Progenitor cell of endocrine pancreas (in vitro differentiated cells): ENCODE measurements at places on chromosomes 6 and 20. TPM values are rescaled to one million over a fixed set of nuclear protein-coding genes. Genes with fewer than 3 reads are reported as not detected.

DNA sequence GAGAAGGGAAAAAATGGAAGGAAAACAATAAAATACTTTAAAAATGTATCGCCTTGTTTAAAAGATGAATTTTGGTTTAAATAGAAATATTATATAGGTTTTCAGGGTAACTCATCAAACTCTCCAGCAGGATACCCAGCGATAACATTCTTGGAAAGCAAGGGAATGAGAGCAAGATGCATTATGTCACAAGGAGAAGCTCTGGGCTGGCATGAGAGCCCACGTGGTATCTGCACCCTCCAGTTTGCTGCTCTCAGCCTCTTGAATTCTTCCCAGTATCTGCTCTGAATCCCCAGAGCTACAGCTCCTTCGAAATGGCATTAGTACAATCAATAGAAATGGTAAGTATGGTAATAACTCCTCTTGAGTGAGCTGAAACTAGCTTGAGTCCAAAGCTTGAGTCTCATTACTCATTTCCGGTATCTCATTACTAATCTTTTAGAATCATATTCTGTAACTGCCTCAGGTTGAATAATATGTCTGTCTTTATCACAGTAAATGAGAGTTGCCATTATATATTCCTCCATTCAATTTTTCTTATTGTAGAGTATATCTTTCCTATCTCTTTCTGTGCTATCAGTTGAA is 4.9 kb upstream of the TMEM242 start:
- DNase-seq = no peak

DNA sequence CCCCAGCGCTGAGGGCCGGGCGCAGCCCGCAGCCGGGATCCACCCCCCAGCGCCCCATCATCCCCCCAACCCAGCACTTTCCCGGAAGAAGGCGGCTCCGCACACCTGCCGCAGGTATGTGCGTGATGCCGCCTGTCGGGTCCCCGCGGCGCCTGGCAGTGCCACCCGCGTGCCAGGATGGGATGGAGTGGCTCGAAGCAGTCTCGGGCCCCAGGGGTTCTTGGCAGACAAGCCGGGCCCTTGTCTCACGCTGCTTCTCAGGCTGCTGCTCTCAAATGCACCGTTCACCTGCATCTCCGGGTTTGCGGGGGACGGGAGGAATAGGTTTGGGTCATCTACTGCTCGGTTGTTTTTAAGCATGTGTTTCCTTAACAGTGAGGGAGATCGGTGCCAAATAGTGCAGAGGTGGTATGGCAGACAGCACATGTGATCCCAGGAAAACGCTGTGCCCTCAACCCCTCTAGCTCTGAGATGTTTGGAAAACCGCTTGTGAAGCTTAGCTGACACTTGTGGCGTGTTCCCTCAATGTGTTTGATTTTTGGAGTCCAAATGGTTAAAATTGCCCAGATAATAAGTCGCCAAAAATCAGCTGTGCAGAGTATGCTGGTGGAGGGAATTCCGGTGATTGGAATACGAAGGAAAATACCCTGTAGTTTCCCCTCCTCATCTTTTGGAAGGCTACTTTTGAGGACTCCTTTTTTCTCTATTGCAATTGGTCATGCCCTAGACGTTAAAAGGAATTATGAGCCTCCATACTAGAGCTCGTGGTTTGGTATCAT is 926 bp downstream of the MYLIP start:
- no peak for DNase-seq

FLRT3 gene
- 60.4 and 62.4 TPM in 2 replicates for total RNA-seq

UNC5CL gene
- 3.7 and 4.7 TPM in 2 replicates for total RNA-seq

SDCBP2 gene
- total RNA-seq = 2.0 and 2.3 TPM in 2 replicates

KLC4 gene
- 71.9 and 73.8 TPM in 2 replicates for total RNA-seq

DNA sequence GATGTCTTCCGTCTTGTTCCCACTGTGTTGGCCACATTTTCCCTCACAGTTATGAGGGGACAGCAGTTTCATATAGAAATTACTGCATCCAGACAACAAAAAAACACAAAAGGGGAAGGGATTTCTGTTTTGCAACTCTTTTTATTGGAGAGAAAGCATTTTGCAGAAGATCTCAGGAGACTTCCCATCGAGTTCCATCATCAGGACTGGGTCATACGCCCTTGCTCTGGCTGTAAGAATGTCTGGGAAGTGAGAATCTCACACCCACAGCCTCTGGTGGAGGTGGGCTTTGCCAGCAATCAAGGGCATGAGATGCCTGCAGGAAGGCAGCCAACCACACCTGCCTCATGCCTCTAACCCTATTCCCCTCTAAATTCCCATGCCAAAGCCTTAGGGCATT is 5.8 kb upstream of the IGF2R start:
- DNase-seq = no peak

GRCh38 chr6:102918161-102918560 is 1524.7 kb downstream of the GRIK2 start:
- no peak for DNase-seq

- no peak for DNase-seq
Measured at GRCh38 chr20:366041-366718, 14.4 kb upstream of the TRIB3 start.

DNA sequence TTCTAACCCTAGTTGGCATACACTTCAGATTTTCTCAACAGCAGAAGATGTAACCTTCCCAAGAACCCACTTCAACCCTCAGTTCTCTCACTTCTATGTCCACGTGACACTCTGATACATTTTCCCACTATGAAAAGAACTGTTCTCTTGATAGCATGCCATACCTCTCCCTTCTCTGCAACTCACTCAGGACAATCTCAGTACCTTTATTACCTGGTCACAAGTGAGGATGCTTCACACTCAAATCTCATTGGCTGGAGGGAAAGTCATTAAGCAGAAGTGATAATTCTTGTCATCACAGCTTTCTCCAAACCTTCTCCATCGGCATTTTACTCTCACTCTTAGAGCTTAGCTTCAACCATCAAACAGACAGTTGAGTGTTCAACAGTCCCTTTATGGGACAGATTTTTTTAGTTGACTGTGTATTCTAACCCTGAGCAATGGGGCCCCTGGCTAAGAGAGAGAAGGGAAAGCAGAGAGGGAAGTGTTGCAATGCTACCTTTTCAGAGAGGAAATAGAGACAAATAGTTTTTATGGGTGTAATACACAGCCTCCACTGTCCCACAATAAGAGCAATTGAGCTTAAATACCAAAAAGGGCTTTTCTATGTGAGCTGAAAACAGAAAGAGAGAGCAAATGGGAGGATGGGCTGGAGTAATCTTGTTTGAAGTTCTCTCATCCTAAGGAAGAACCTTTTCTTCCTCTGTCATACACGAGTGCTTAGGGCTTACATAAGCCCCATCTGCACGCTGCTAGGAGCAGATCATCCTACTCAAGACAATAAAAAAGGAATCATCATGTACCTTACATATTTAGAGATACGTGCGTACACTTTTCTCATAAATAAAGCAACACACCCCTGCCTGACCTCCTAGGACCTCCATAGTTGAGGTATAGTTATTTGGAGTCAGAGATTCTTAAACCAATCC is 16.0 kb downstream of the HLA-DPA1 start:
- no peak for DNase-seq

DNA sequence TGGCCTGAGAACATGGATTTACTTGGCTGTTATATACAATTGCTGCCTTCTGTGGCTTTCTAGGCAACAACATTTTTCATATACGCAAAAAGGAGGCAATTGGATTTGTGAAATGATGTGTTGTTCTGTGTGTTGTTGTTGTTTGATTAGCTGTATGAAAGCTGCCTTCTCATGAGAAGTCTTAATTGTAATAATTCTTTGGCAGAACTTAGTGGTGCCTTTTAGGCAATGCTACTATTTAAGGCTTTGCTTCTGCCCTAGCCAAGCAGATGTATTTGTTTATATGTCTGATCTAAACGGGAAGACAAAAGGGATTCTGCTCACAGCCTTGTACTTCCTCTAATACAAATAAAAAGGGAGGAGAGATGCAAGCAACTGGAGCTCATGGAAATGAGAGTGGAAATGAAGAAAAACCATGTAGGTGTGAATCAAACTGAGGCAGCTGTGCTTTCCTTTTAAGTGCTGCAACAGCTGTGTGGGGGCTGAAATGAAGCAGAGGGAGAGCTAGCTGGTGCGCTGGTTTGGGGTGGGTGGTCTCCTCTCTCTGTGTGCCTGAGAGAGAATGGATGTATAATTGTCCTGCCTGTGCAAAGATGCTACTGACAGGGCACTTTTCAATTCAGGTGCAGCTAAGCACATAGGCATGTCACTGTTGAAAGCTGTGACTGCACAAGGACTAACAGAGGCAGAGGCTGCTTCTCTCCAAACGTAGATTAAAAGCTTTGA is 386.9 kb upstream of the MAN1A1 start:
- DNase-seq = no peak

DNA sequence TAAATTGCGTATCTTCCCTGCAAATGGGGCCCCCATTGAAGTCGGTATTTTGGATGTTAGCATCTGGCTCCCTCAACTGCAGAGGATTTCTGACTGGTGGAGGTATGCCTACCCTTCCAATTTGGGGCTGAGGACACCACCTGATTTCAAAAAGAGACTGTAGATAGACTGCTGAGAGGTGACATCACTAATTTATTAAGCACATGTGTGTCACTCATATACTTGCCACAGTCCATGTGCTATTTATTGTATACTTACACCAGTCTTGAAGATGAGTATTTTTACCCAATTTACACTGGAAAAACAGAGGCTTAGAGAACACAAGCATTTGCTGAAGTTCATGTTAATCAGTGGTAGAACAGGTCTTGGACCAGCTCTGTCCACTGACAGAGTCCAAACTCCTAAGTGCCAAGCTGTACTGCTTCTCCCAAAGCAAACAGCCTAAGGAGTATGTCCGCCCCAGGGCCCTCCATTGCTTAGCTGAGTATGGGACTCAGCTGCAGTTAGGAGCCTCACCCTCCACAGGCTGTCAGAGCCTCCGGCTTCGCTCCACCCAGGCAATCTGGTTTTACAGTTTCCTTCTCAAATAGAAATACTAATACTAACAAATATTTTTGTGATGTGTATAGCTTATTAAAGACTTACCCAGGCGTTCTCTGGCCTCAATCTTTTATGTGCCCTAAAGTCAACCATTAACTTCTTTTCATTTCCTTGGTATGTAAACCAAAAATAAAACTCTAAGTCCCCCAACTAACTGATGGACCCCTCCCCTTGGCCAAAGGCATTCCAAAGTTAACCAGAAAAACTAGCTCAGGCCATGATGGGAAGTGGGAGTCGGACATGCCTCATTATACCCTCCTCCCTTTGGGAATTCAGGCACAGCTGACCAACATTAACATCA is 17.5 kb downstream of the RIN2 start:
- DNase-seq = no peak

- no peak for DNase-seq
Measured at GRCh38 chr20:48288930-48289507, 503.7 kb upstream of the SULF2 start.

DNA sequence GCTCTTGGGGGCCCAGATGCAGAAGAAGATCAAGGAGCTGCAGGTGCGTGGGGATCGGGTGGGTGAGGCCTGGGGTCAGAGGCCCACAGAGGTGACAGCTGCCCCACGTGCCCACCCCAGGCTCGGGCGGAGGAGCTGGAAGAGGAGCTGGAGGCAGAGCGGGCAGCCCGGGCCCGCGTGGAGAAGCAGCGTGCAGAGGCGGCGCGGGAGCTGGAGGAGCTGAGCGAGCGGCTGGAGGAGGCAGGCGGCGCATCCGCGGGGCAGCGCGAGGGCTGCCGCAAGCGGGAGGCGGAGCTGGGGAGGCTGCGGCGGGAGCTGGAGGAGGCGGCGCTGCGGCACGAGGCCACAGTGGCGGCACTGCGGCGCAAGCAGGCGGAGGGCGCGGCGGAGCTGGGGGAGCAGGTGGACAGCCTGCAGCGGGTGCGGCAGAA is 41.5 kb downstream of the MYH7B start:
- no peak for DNase-seq

AVP gene
- total RNA-seq = not detected in 2 replicates

ZBTB12 gene
- total RNA-seq = 47.1 and 55.5 TPM in 2 replicates

ENPP4 gene
- 11.5 and 11.9 TPM in 2 replicates for total RNA-seq

MYB gene
- total RNA-seq = 4.6 and 5.6 TPM in 2 replicates

DNA sequence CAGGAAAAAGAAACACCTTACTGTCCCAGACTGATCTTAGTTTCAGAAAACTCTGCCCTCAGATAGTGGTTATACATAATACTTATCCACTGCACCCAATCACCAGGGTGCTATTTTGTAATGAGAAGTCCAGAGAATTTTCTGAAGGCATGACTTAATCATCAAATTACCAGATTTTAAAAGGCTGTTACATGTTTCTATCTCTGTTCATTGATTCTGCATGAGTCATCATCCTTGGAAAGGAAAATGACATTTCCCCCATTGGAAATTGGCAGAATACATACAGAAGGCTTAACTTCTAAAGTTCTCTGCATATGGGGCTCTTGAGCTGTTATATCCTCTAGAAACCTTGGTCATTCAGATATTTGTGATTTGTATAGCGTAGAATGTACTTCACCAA is 587.9 kb upstream of the FLRT3 start:
- DNase-seq = no peak

DNA sequence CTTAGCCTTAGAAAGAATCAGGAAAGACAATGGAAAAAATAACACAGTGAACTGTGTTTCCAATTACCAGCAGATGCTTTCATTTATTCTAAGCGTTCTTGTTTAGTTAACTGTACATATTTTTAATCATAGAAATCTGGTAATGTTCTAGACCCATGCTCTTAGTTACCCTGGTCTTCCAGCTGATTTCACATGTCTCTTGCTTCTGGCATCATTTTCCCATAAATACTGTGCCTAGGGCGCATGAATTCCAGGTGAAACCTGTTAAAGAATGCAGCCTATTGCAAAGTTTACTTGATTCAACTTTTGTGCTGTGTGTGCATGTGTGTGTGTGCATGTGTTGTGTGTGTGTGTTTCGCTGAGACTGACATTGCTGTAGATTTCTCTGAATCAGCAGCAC is 178.6 kb downstream of the PDE7B start:
- DNase-seq = no peak

PLTP gene
- 28.6 and 29.6 TPM in 2 replicates for total RNA-seq

DNA sequence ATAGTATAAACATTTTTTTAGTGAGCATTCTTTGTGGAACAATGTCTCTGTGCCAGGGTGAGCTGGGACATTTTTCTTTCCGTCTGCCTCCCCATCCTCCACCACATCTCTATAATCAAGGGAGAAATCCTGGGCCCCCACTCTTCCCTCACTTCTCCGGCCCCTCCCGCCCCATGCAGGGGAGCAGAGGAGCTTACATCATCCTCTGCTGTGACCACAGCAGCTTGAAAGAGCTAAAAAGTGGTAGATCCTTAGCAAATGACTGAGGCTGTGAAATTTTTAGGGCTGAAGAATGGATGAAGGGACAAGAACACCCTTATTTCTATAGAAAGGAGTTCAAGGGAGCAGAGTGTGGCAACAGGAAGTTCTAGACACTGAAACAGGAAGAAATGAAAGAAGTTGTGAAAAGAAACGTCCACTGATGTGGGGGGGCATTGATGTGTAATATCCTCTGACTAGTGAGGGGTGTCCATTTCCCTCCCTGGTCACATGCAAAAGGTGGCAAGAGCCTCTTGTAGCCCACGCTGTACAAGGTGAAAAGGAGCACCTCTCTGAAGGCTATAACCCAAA is 380.3 kb upstream of the JARID2 start:
- DNase-seq = no peak

- DNase-seq = no peak
Measured at GRCh38 chr6:25354078-25354932, 75.1 kb downstream of the CARMIL1 start.

PLCB4 gene
- 13.1 and 17.2 TPM in 2 replicates for total RNA-seq
